ENCODE measurements at places on chromosomes 11 and 22. TPM values are rescaled to one million over a fixed set of nuclear protein-coding genes. Genes with fewer than 3 reads are reported as not detected.

DNA sequence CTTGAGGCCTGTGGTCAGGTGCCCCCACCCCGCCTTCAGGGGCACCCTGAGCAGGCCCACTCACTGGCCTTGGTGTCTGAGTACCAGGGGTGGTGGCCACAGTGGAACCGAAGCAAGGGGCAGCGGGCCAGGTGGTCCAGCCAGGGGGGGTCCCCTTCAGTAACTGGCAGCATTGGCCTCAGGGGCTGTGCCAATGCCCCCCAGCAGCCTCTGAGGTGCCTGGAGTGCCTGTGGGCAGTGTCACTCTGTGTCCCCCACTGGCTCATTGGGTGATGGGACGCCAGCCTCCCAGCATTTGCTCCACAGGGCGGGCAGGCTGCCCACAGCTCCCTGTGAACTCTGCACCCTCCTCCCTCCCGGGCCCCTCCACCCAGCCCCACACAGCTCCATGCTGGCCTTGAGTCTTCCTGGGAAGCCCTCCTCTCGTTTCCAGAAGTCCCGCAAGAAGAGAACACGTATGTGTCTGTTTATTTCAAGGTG is 29.5 kb upstream of the CARS1 start:
- no peak for DNase-seq

- no peak for DNase-seq
These were observed 443.4 kb downstream of the MIAT start for GRCh38 chr22:27100789-27101188.

DNA sequence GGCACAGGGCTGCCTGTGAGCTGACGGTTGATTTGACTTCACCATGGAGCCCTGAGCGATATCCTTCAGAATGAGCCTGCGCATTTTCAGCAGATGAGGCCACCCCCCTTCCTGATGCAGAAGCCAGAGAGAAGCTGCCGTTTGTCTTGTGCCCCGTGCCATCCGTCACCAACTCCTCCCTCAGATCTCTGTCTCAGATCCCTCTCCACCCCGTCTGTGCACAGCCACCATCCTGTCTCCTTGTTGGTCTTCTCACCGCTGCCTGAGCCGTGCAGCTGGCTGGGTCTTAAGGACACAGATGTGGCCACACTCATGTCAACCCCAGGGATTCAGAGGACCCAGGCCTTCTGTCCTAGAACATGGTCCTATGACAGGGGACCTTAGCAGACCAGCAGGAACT is 293.9 kb downstream of the TBC1D22A start:
- no peak for DNase-seq

- peak; percentile 85 for DNase-seq
These were observed at the start of gene FUT4 for GRCh38 chr11:94543695-94544645. Gene FUT4 (plus strand): TSS chr11:94543921. CDS start chr11:94544134, 213 bp downstream.

DNA sequence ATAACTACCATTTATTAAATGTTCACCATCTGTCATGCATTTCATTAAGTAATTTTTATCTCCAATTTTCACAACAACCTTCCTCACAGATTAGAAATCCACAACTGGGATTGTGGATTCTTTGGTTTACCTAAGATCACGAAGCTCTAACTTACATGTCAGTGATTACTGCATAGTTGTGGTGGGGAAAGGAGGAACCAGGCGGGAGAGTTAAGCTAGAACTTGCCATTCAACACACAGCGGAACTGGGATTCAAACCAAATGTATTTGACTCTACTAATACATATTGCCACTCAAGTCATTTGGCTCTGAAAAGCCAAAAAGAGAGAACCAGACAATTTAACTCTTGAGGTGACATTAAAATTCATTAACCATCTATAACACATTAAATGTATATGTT is 10.4 kb upstream of the LAYN start:
- DNase-seq = no peak

GRCh38 chr11:118145285-118146227 is 7.1 kb downstream of the SCN4B start:
- peak; percentile 80 for DNase-seq

DNA sequence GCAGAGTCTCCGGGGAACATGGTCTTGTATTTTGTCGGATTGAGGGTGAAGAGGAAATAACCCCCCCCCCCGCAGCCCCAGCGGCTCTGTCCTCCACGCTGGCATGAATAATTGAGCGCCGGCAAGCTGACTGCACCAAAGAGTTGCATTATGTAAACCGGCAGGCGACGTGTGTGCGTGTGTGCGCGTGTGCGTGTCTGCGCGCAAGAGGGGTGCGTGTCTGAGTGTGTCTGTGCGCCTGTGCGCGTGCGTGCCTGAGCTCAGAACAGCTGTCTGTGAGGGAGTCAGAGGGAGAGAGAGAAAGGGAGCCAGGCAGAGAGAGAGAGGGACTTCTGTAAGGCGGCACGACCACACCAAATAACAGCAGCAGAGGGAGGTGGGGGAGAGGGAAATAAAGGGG is 94.4 kb downstream of the SCN3B start:
- peak; percentile 68 for DNase-seq

- no peak for DNase-seq
These were observed 3.9 kb downstream of the MUS81 start for GRCh38 chr11:65863889-65864705.

GRCh38 chr22:45273452-45274075 is 11.2 kb upstream of the UPK3A start:
- no peak for DNase-seq

GRCh38 chr11:119539583-119539982 is 116.6 kb upstream of the THY1 start:
- DNase-seq = no peak

DNA sequence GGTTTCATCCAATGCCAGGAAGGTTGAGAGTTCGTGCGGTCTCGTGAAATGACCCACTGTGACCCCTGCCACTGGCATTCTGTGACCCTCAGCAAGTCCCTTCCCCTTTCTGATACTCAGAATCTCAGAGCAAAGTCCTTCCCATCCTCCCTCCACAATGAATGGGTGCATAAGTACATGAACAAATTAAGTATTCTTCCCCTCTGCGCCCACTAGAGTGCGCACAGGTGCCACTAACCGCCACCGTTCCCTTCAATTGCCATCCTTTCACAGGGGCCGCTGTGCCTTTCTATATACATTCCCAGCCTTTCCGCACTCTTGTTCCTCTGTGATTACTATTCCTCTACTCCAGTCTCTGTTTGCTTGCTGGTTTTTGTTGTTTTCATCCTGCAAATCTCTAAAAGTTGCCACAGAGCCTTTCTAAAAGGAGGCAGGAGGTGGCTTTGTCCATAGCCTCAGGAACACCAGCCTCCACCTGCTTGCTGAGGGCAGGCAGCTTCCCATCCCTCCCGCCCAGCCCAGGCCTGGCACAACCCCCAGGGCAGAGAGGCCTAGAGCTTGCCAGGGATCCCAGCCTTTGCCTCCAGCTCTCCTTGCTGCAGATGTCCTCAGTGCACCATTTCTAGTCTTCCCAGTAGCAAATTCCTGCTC is 6.7 kb upstream of the AP1B1 start:
- DNase-seq = no peak

- DNase-seq = no peak
These were observed 214.6 kb downstream of the NTM start for GRCh38 chr11:131584785-131585592.

DNA sequence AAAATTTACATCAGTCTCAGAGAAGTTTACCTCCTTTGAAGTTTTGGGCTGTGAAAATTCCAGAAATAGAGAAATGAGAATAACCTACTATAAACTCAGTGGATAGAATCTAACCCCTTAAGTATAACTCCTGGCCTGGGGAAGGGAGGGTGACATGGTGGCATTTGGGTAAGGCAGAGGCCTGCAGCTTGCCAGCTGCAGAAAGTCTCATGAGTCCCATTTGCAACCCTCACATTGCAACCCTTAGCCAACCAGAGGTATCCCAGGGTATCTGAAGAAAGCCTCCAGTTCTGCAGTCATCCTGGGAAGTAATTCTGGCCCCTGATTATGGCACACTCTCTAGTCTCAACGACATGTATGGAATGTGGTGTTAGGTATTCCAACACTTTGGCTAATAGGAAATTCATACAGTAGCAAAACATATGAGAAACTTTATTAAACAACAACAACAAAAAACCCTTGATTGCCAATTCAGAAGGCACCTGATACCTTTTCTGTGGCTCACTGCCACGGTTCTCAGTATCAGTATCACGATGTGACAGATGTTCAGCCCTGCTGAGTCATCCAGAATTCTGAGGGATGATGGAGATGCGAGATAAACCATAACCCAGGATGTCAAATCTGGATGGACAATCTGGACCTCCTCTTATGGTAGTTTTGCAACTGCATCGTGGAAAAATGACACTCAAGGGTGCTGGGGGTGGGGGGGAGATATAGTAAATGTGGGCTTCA is 743.4 kb downstream of the NELL1 start:
- DNase-seq = no peak

DNA sequence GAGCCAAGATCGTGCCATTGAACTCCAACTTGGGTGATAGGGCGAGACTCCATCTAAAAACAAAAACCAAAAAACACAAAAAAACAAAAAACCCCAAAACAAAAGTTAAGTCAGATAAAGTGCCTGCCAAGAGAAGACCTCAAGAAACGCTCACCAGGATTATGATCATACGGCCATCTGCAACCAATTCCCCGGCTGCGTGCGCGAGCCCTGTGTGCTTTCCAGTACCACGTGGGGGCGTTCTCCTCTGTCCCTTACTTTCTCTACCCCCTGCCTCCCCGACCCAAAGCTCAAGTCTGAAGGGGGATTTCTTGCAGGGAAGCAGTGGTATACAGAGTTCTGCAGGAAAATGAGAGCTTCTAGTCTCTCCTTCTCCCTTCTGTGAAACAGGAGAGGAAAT is 10.5 kb upstream of the RPS19BP1 start:
- DNase-seq = no peak

DNA sequence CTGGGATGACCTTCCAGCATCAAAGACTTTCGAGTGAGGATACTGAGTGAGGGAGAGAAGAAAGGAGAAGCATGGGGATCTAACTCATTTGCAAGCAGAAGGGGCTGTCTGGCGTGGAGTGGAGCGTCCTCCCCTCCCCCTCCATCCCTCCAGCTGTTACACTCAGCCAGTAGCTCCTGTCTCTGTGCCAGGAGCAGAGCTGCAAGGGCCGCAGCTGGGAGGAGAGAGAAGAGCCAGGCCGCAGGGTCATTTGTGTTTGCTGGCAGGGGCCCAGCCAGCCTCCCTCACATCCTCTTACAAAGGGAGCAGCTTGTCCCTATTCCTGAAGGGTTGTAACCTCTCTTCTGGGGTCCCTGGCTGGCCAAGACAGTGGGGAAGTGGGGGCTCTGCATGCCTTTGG is 57.9 kb downstream of the NECTIN1 start:
- peak; percentile 61 for DNase-seq

DNA sequence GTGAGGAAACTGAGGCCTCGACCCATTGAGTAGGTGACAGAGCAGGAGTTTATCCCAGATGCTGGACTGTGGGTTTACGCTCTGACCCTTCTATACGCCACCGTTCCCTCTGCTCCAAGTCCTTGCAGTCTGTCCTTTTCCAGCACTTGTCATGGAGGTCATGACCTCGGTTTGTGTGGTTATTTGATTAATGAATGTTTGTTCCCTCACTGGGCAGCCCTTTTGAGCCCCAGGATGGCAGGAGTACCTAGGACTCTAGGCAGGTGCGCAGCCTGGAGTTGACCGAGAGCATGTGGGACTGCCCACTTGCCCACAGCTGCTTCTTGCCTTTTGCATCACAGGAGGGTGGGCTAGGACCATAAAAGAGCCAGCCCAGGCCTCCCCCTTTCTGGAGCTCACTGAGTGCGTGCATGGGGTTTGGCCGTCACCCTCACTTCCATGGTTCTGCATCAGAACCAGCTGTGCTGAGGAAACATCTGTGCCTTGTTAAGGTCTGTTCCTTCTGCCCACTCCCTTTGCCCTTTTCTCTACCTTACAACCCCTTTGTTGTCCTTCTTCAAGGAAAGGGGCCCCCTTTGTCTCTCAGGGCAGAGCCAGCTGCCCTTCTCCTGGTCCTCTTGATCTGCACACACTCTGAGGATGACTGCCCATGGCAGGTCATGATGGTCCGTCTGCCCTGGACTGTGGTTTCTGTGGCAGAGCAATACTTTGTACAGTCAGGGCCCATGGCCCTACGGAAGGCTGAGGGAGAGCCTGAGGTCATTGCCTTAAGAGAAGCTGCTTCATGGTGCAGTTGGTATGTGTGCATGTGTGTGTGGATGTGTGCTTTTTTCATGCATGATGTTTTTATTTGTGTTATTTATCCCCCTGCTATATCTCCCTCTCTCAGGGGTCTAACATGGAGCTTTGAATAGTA is 38.2 kb downstream of the BMAL1 start:
- no peak for DNase-seq

GRCh38 chr11:133829566-133829965 is 15.7 kb downstream of the SPATA19 start:
- DNase-seq = no peak

GRCh38 chr22:30293026-30293425 is 3.7 kb upstream of the CASTOR1 start:
- DNase-seq = no peak

DNA sequence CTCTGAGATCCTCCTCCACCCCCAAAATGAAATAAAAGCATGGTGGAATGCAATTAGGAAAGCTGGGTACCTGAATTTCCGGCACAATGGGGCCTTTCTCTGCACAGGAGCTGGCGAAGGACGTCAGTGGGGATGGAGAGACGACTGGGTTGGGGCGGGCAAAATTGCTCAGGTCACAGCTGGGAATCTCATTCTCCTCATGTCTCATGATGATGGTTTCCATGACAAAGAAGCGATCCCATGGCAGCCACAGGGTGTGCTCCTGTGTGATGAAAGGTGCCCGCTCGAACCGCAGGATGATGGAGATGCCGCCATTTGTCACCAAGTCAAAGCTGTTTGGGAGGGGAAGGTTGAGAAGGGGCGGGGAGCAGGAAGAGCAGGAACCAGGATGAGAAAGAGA is 157.6 kb upstream of the NARS2 start:
- no peak for DNase-seq

DNA sequence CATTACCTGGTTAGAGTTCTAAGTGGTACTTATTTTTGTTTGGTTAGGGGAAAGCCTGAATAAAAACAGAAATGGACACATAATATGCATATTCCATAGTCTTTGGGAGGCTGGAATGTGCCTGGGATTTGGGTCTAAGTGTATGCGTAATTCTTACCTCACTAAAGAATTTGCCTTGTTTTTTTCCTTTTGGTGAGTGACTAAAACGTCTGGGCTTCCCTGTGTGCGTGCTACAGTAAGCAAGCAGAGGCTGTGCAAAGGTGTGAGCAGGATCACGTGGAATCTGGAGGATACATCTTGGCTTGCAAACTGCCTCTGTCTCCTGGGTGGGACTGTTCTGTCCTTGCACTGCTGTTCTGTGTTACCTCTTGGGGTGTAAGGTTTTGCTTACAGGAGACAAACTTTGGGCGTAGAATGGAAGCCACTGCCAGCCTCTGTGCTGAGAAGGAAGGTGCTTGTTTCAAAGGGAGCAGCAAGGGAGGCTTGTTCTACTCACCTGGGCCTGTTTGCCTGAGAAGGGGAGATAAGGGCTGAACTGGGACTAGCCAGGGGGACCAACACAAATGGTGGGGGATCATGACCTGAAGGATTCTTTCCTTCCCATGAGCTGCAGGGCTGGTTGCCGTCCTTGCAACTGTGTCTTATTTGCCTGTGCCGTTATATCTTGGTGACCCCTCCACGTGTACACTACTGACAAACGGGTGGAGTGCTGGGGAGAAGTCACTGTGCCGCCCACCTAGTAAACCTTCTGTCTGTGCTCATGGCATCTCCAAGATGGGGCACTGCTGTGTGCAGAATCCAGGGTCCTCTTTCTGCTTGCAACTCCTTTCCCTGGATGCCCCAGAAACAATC is 4.5 kb downstream of the NEAT1 start:
- peak; percentile 65 for DNase-seq

- DNase-seq = no peak
These were observed 40.1 kb downstream of the TRIM66 start for GRCh38 chr11:8642196-8642841.

The TRIM6 gene
- 1.3 TPM for total RNA-seq

The ART5 gene
- 0.86 TPM for total RNA-seq

The DDX6 gene
- total RNA-seq = 71.9 TPM

The HTR3B gene
- not detected for total RNA-seq

The TPBGL gene
- 0.12 TPM for total RNA-seq

The TBX1 gene
- total RNA-seq = 0.24 TPM

The KRTAP5-11 gene
- not detected for total RNA-seq

The LIF gene
- total RNA-seq = 0.79 TPM

All from right atrium auricular region (tissue), 2 donors.